ENCODE measurements at places on chromosomes 12 and 14.

GRCh38 chr14:49677643-49678042 lies 10.4 kb downstream of the POLE2 start:
- no peak for DNase-seq

- no peak for DNase-seq
These were observed 8.1 kb downstream of the STAC3 start for GRCh38 chr12:57242691-57243454.

DNA sequence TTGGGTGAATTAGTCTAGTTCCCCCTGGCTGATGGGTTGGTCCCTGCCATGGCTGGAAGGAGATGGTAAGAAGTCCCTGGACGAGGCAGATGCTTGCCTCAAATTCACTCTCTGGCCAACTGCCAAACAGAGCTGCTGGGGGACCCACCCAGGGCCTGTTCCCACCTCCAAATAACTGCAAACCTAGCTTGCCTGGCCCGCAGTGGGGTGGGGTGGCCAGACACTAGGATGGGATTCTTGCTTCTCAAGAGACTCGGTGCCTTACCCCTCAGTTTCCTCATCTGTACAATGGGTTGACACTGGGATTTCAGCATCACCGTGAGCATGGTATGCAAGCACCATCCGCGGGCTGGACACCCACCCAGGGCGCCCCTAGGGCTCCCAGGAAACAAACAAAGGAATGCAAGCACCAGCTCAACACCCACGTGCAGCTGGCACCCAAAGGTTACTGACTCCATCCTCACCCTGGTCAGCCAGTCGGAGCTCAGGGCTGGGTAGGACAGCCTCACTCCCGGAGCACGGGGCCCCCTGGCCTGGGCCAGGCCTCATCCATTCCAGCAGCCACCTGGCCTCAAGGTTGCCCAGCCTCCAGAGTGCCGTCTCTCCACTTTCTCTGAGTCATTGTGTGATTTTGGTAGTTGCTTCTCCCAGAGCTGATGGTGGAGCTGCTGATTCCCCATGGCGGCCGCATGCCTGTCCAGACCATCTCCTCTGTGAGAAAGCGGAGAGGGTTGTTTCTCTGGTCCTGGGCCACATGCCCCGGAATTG lies 205.2 kb upstream of the RTL1 start:
- no peak for DNase-seq

GRCh38 chr12:470133-470532 lies 10.4 kb downstream of the B4GALNT3 start:
- no peak for DNase-seq

GRCh38 chr12:11174022-11174421 lies 3.0 kb downstream of the SMIM10L1 start:
- no peak for DNase-seq

DNA sequence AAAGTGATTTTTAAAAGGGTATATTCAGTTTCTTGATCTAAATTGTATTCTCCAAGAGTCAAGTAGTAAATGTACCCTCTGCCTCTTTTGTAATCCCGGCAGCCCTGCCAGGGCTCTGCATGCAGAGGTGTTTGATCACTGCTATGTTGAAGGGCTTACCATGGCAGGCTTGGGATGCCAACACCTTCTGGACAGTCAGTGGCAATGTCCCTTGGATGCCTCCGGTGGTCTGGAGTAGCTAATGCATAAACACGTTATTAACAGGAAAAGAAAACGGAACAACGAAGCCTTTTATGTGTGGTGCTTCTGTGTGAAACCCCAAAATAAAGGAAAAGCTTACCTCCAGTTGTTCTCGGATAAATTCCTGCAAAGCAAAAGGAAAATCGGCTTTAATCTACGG lies 19.9 kb downstream of the EIF2B2 start:
- DNase-seq = no peak

All from forelimb muscle (tissue), 1 donor.